CMK (cell line): ENCODE measurements at places on chromosomes 2 and 18.

- no peak for DNase-seq
Measured at GRCh38 chr2:239401881-239402233, 1.0 kb upstream of the HDAC4 start.

GRCh38 chr2:109370399-109371035 lies 241.5 kb downstream of the SH3RF3 start:
- DNase-seq = no peak

- no peak for DNase-seq
Measured at GRCh38 chr18:23495723-23496440, 7.4 kb upstream of the RMC1 start.

DNA sequence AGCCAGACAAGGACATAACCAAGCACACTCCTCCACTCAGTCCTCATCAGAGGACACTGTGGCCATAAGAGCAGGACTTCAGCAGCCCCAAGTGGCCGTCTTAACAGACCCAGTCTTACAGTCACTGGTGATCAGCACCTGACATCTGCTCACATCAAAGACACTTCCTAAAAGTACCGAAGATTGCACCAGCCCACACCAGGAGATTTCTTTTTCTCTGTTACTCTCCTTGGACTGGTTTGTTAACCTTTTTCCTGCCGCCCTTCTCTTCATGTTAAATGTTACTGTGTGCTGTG lies 44.1 kb downstream of the MRPS5 start:
- no peak for DNase-seq

DNA sequence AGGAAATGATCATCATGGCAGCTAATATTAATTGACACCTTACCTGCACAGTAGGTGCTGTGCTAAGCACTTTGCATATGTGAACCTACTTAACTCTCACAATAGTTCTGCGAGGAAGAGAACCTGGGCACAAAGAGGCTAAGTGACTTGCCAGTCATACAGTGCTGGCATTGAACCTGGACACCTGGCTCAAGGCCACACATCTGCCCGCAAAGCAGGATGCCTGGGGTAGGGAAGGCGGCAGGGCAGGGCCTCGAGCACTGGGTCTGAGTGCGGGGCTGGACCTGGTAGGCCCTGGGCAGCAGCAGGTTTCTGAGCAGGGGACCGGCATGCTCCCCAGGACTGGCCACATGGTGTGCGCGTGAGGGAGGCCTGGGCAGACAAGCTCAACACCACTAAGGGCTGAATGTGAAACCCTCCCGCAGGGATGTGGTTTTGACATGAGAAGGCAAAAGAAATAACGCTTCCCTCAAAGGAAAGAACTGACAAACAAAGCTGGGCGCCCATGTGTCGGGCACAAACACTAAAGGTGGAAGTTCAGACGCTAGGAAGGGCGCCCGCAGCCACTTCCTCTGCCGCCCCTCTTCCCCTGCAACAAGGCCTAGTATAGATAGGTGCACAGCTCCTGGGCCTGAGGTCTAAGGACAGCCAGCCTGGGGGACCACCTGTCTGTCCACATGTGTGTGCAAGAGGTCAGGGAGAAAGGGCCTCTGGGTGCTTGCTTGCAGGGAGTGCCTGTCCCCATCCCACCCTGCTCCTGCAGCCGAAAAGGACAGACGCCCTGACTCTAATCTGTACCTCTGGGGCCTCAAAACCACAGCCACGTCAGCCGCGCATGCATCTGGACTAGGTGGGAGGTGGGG lies 92.5 kb downstream of the ZFP36L2 start:
- no peak for DNase-seq

DNA sequence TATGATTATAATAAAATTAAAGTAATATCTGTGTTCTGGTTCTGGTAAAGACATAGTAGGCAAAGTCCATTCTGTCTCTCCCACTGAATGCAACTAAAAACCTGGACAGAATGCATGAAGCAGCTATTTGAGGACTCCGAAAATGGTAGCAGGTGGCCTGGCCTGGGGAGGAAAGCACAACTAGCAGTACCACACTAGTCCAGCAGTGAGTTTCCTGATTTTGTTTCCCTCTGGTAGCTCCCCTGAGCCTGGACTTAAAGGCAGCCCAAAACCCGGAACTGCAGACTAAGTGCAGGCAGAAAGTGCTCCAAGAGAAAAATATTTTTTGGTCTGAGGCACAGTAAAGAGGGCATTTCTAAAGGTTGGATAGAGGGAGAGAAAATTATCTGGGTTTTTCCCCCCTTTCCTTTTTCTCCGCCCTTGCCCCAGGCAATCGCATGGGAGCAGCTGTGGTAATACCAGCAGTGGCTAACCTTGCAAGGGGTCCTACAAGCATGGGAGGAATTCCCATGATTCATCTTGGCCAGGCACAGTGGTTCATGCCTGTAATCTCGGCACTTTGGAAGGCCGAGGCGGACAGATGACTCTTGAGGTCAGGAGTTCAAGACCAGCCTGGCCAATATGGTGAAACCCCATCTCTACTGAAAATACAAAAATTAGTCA lies 32.3 kb downstream of the ASXL2 start:
- no peak for DNase-seq

DNA sequence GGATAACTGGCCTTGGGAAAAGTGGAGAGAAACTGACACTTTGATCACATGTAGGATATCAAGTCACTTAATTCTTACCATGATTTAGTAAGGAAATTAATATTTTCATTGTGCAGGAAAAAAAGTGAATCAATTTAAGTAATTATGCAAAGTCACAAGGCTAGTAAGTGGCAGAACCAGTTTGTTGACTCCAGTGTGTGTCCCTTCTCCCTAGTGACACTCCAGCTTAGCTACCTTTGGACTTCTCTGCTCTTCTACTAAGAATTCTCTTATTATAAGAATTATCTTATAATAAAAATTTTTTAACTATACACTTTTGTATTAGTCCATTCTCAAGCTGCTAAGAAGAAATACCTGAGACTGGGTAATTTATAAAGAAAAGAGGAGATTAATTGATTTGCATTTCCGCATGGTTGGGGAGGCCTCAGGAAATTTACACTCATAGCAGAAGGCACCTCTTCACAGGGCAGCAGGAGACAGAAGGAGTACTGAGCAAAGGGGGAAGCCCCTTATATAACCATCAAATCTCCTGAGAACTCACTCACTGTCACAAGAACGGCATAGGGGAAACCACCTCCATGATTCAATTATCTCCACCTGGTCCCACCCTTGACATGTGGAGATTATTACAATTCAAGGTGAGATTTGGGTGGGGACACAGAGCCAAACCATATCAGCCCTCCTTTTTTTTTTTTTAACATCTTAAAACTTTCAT lies 13.6 kb downstream of the COL4A4 start:
- DNase-seq = no peak

DNA sequence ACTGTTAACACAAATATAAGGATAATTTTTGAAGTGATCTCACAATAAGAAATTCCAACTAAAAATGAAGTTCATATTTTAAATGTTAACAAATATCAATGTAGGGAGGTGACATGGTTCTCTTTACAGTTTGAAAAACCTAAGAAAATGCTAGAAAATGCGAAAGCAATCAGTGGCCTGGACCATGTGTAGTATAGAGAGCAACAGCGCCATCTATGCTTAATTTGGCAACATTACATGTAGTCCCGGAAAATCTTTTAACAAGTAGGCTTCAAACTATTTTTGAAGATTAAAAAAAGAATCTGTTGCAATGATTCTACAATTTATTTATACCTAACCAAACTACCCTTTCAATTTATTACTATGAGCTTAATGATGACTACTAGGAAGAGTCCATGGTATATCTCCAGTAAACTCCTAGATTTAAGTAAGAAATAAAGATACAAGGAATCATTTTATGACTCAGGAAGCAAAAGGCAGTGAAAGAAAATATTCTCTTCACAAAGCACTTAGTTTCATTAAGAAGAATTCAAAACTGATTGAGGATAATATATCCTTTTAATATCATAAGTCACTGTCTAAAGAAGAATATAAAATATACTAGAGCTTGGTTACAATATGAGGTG lies 33.3 kb downstream of the NDUFA10 start:
- DNase-seq = peak; percentile 49

DNA sequence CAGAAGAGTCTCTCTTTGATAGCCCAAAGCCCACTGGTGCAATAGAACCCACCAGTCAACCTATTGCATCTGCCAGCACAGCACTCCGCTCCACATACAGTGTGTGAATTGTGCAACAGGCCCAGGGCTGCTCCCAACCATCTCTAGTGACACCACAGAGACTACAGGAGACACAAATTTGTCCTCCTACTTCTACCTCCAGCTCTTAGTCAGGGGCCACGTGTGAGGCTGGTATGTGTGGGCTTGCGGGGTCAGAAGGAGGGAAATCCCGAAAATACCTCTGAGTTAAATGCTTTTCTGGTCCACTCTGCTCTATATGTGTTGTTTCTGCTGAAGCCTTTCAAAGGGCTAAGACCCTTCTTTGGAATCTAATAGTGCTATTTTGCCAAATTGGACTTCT lies 18.0 kb downstream of the DGUOK start:
- DNase-seq = no peak

DNA sequence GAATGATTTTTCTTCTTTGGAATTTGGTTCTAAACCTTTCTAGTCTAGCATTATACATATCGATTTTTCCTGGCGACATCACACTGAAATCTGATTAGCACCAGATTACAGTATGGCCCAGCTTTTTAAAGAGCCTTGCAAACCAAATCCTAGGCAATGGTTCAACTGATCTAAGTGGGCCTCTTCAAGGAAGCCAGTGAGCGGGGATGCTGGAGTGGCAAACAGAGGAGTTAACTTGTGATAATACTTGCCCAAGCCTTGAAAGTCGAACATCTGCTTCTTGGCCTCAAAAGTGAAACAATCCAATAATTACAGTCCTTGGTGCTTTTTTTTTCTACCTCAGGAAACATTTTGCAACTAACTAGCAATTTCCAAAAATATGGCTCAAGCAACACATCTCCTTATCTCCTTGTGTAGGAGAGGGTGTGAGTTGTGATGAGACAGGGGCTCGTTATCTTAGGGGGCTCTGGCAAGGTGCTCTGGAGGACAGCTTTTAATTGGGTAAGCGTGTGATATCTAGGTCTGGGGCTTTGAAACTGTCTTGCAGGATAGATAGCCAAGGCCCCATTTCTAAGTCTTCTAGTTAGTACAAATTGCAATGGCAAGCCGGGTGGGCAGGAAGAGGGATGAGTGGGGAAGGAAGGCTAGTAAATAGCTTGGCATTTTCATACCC lies 240.2 kb upstream of the CCDC68 start:
- DNase-seq = no peak

GRCh38 chr2:70549962-70550361 lies 3.7 kb downstream of the TGFA start:
- DNase-seq = no peak

- DNase-seq = no peak
Measured at GRCh38 chr2:128472789-128473174, 154.1 kb upstream of the HS6ST1 start.

- no peak for DNase-seq
Measured at GRCh38 chr18:75472906-75473305, 45.4 kb upstream of the SMIM21 start.

GRCh38 chr18:36766836-36767235 lies 62.0 kb downstream of the TPGS2 start:
- no peak for DNase-seq
